ENCODE measurements at places on chromosomes 4 and X.

DNA sequence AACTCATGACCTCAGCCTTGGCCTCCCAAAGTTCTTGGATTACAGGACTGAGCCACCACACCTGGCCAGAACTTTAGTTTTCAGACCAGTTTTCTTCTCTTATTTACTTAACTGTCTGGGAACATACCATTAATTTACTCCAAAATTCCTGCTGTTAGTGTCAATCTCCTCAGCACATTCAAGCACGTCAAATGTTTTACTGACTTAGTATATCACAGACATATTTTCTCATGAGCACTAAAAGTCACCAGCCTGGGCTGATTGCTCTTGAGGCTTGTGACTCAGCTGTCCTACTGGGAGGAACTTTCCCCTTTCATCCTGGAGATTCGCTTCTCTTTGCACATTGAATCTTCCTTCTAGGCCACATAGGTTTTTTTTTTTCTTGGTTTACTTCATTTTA is 109.6 kb downstream of the PCDH18 start:
- DNase-seq: no peak

- DNase-seq: no peak
Observed at GRCh38 chr4:54737421-54737820, 79.7 kb downstream of the KIT start.

GRCh38 chr4:24743927-24744326 is 51.4 kb upstream of the SOD3 start:
- peak; percentile 67 for DNase-seq

GRCh38 chr4:129526812-129527211 is 430.9 kb downstream of the C4orf33 start:
- DNase-seq: no peak

GRCh38 chr4:182325848-182326255 is 82.7 kb downstream of the TENM3 start:
- DNase-seq: no peak

GRCh38 chr4:77039796-77040195 is 36.0 kb downstream of the CCNI start:
- no peak for DNase-seq

GRCh38 chrX:4572691-4573090 is 859.2 kb upstream of the PRKX start:
- no peak for DNase-seq

GRCh38 chr4:186020793-186021407 is 48.1 kb upstream of the TLR3 start:
- no peak for DNase-seq

DNA sequence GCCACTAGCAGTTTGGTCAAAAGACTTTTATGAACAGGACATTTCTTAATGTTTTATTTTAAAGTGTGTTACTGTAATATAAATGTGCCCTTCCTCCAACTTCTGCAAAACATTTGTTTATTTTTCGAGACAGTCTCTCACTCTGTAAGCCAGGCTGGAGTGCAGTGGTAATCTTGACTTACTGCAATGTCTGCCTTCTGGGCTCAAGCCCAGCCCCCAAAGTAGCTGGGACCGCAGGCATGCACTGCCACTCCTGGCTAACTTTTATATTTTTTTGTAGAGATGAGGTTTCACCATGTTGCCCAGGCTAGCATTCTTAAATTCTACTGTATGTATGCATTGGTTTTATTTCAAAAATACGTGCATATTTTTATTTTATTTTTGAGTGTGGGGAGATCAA is 1201.9 kb downstream of the STIM2 start:
- DNase-seq: no peak

DNA sequence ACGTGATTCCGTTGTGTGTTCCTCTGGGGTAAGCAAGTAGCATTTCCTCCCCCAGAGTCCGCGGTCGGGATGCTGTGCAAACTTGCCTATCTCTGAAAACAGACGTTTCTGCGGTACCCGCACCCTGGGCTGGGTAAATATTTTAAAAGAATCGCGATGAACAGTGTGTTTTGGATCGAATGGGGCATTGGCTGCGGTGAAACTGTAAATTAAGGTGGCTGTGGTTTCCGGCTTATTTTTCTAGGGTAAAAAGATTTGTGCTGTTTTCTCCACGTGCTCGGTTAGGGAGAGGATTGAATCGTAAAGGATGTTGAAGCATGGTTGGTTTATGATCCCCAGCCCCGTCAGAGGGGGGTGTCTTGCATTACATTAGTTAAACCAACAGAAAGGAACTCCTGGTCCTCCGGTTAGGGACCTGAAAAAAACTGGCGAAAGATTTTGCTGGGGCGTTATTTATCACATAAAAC is 1.2 kb downstream of the HHIP start:
- peak; percentile 49 for DNase-seq

- DNase-seq: no peak
Observed at GRCh38 chr4:39881789-39882188, 95.9 kb downstream of the PDS5A start.

DNA sequence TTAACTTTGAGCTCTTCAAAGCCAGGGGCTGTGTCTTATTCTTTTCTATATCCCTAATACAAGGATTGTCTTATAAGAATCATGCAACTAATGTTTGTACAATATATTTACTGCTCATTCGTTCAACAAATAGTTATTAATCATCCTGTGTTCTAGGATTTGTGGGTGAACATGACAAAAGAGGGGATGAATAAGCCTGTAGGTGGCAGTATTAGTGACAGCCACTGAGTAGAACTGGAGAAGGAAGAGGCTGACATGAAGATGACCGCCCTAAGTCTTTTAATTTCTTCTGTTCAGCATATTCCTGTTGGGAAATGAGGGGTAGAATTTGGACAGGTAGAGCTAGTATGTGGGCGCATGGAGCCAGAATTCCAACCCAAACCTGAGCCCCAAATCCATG is 11.9 kb upstream of the LINC00632 start:
- peak; percentile 8 for DNase-seq

DNA sequence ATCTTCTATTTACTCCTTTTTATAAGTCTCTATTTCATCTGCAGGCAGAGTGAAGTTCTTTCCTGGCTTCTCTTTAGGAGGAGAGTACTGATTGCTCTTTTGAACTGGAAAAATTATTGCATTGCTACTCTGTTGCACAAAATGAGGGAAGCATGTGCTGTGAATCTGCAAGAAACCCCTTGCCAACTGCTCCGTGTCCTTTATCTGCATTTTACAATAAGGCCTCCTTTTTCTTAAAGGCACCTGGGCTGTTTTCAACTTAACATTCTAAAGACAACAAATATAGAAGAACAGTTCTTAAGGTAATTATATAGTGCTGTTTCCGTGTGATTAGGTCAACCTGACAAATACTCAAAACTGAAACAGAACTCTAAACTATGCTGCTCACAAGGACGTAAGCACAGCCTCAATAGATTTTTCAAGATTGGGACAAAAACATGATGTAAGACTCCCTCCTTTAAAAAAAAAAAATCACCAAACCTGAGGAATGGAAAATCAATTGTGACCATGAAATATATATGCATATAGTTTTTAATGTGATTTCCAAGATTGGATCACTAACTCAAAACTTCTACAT is 716.6 kb upstream of the INTU start:
- no peak for DNase-seq

DNA sequence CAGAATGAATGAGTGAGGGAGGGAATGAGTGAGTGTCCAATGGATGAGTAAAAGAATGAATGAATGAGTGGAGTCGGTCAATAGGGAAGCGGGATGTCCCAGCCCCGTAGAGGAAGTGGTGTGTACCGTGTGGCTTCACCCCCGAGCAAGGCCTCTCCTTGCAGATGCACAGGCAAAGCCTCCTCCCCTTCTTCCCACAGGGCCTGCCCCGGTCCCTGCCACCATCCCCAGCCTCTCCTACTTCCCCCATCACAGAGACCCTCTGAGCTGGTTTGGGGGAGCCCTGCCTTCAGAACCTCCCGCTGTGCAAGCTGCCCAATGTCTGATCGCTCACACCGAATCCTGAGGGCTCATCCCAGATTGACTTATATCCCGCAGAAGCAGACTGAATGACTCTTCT is 13.6 kb downstream of the HTRA3 start:
- no peak for DNase-seq

GRCh38 chr4:168679397-168679796 is 182.5 kb downstream of the PALLD start:
- no peak for DNase-seq

DNA sequence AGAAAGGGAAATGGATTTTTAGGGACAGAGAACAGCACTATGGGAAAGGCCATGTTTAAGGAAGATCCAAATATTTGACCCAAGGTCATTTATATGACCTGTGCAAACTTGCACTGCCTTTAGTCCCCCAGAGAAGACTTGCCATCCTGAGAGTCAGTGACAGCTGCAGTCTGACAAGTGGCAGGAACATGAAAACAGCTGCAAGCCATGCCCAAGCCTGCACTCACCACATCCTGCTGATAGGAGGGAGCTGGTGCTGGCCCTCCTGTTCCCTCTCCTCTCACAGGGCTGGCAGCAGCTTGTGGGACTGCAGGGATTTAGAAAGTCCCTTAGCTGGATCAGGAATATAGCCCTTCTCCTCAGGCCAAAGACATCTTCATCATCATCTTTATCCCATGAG is 187.7 kb downstream of the RAP1GDS1 start:
- DNase-seq: no peak

- no peak for DNase-seq
Observed at GRCh38 chrX:46587158-46587557, 13.6 kb downstream of the CHST7 start.

GRCh38 chr4:3465698-3466671 is 2.9 kb downstream of the DOK7 start:
- DNase-seq: peak; percentile 90

- DNase-seq: no peak
Observed at GRCh38 chr4:25308761-25309160, 3.8 kb upstream of the ZCCHC4 start.

DNA sequence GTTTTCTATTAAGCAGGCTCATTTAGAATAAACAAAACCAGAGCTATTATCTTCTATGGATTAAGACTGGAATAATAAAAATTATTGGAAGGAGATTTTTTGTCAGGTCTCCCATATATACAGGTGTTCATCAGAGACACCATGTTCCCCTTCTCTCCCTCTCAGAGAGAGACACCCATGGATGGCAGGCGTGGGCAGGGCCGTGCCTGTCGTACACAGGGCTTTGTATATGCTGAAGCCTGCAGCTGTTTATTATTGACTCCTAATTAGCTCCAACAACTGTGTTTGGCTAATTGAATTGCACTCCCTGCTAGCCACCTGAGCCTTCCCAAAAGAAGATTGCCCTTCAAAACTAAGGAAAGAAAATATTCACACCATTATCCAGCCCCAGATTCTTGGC is 81.6 kb downstream of the GK start:
- DNase-seq: no peak

DNA sequence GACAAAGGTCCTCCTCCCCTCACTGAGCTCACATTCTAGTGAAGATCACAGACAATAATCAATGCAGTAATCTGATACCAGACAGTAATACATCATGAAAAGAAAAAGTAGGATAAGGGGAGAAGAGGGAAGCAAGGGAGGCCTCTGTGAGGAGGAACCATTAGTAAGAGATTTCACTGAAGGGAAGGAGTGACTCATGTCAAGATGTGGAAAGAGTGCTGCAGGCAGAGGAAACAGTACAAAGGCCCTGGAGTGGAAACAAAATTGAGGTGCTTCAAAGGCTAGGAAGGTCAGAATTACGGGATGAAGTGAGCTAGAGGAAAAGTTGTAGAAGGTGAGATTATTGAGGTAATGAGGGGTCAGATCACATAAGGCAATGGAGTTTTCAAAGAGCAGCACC is 38.1 kb downstream of the LAMTOR3 start:
- no peak for DNase-seq

DNA sequence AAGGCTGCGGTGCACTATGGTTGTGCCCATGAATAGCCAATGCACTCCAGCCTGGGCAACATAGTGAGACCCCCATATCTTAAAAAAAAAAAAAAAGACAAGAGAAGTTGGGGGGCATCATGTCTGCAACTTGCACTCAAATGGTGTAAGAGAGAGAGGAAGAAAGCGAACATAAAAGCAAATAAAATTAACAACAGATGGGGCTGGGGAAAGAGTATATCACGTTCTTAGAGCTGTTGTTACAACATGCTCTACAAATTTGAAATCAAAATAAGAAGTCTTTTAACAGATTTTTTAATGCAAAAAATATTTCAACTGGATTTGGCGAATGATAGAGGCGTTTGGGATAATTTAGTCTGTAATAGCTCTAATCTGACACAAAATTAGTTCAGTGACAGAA is 144.9 kb downstream of the FNIP2 start:
- DNase-seq: no peak

DNA sequence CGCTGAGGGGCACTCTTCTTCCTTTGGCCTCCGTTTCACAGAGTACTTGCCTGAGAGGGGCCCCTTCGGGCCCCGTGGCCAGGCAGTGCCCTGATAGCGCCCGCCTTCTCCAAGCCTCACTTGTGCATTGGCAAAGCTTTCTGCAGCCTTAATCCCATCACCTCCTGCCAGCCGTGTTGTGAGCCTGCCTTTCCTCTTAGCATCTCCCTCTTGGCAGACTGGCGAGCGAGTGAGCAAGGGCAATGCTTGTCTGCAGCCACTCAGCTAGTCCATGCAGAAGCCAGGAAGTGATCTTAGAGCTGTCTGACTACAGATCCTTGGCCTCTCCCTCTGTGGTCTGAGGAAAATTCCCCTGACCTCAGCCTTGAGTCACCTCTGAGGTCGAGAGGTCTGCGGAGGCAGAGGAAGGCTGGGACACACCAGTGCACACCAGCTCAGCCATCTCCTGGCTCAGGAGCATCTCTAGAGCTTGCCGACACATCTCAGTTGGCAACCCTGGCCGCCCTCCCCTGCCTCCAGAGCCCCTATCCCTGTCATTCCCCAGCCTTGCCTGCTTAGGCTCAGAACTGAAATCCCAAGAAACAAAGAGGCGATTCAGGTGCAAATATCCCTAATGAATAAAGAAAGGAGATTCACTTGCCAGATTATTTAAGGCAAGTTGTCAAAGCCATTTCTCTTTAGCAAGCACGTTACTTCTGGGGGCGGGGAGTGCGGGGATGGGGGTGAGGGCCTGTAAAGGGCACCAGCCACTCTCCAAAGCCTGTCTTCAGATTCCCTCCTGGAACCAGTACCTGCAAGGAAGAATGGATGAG is 143.5 kb upstream of the MAMLD1 start:
- DNase-seq: no peak

GRCh38 chrX:136028383-136028984 is 43.2 kb downstream of the SLC9A6 start:
- peak; percentile 12 for DNase-seq

DNA sequence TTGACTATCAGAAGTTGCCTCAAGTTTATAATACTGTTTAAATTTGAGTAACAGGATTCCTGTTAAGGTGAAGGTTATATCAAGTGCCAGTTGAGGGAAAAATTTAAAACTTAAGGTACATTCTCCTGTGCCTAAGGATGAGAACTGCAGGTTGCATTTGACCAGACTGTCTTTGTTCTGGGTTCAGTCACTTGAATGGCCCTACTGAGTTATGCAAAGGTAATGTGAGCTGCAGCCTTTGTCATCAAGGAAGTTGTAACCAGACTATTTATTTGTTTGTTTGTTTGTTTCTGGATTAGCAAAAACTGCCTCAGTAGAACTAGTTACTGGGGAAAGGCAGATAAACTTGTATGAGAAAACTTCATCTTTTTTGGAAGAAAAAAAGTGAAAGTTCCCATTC is 131.9 kb downstream of the ATOH1 start:
- peak; percentile 15 for DNase-seq

- DNase-seq: peak; percentile 38
Observed at GRCh38 chrX:132612821-132613564, 124.2 kb upstream of the MBNL3 start.

Measured in iPS-NIHi11 (cell line).